Hematopoietic multipotent progenitor cell treated with erythropoietin and hydrocortisone succinate and interleukin-3 and kit ligand, for 6 days (in vitro differentiated cells): ENCODE measurements at places on chromosomes 1 and 21.

- no peak for DNase-seq
Observed at GRCh38 chr1:35448344-35448801, 108.8 kb downstream of the KIAA0319L start.

GRCh38 chr21:32702702-32703101 lies 25.1 kb downstream of the SYNJ1 start:
- no peak for DNase-seq

DNA sequence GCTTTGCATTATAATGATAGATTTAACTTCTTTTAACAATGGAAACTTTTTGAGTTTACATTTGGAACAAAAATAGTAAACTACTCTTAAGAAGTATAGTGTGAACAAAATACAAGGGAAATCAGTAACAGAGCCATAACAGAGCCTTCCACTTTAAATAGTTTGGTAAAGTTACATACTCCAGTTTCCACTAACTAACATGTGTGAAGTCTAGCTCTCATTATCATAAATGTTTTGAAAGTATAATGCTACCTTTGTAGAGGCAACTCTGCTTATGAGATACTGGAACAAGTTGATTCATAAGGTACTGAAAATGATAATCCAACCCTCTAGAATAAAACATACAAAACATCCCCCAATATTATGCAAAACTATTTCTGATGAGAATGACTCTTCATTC lies 1155.1 kb upstream of the ADGRL2 start:
- DNase-seq = no peak

GRCh38 chr1:173164686-173165085 lies 42.4 kb downstream of the TNFSF4 start:
- DNase-seq = no peak

- peak; percentile 98 for DNase-seq
Observed at GRCh38 chr1:26723013-26723991, 27.5 kb downstream of the ARID1A start.

DNA sequence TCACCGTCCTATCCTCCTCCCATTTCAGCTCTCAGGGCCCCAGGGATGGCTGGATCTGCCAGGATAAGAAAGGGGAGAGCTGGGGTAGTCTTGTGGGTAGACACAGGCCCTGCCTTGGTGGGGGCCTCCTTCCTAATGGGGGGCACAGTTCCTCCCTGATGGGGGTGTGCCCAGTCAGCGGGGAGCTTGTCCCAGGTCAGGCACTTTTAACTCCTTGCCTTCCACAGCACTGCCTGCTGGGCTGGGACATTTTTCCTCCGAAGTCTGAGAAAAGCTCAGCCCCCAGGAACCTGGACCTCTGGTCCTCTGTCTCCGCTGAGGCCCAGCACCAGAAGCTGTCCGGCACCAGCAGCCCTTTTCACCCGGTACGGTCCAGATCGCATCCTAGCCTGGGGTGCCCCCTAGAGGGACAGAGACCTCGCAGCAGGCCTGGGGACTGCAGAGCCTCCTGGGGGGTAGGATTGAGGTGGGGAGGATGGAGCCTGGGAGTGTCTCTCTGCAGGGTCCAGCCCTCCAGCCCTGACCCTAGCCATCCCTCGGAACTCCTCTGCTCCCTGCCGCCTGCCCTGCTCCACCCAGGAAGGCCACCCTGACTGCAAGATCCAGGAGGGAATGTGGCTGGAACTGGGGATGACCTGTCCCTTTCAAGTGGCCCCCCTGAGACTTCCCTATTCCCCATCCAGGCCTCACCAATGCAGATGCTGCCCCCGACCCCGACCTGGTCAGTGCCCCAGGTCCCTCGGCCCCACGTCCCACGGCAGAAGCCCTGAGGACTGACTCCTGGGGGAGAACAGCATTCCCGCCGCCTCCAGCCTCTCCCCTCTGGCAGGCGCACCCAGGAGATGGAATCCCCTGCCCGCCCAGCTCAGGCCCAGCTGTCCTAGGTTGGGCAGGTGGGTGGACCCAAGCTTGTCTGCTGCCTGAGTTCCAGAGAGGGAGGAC lies 12.0 kb downstream of the MIIP start:
- peak; percentile 74 for DNase-seq

DNA sequence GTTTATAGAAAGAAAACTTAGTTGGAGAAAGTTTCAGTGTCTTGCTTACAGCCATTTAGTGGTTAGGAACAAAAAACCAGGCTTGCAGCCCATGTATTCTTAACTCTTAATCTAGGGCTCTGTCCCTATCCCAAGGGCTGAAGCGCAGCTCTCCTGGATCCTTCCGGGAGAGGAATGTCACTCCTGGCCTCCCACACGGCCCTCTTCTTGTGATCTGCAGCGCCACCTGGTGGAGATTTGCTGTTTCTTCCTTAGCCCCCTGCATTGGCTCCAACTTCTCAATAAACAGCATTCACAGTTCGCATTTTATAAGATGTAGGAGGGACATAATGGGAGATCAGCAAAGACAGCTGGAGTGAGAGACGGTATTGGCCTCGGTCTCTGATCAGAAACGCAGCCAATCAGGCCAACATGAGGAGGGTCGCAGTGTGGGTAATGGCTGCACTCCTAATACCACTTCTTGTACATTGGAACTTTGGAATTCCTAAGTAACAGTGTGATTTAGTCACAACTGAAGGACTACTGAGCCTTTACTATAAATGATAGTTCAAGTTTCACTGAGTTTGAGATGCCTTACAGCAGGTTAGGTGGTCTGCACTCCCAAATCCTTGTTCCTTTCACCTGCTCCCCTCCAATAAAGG lies 283.4 kb downstream of the ASTN1 start:
- DNase-seq = peak; percentile 83

- DNase-seq = no peak
Observed at GRCh38 chr1:36906555-36906954, 127.8 kb downstream of the GRIK3 start.

DNA sequence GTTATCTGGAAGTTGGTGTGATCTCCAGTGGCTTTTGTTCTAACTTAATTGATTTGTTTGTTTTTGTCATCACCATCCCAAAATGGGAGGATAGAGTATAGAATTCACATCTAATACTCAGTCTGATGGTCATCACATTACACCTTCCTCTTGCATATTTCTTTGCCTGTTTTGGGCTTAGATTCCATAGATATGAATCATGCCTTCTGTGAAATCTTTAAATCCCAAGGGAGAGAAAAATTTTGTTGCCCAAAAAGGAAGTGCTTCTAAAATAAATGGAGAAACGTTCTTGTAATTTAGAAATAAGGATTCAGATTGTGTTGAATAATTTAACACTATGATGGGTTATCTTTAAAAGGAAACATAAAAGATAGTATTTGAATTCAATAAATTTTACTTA lies 446.0 kb upstream of the LRRC7 start:
- DNase-seq = no peak

GRCh38 chr1:88800382-88801051 lies 90.8 kb downstream of the GTF2B start:
- DNase-seq = peak; percentile 72
